ENCODE measurements at places on chromosomes 2 and 18.

DNA sequence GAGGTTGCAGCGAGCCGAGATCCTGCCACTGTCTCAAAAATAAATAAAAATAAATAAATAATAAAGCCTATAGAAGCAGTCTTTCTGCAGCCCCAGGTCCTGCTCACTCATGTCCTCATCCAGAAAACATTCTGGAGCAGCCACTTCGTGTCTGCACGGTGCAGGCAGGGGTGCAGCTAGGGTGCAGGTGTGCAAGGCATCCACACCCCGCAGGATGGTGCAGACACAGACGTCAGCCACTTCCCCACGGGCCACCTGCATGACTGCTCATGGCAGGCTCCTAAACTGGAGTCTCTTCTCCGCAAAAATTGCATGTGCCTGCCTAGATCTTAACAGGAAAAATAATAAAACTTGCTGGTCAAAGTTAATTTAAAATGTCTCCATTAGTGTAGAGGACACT, 80.2 kb upstream of the SNTG2 start:
- no peak for DNase-seq

DNA sequence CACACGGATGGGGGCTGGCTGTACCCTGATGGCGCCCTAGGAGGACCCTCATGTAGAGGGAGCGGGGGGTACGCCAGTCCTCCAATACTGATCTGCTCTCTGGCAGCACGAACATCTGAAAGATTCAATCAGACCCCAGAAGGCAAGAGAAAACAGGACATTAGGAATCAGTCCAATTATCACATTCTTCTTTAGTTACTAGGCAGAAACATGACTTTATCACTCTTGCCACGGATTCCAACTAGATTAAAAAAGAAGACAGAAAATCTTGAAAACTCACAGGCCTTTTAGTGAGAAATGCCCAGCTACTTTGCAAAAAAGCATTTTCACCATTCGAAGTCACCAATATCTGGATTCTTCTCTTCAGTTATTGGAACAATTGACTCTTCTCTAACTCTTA, 68.4 kb downstream of the ID2 start:
- no peak for DNase-seq

DNA sequence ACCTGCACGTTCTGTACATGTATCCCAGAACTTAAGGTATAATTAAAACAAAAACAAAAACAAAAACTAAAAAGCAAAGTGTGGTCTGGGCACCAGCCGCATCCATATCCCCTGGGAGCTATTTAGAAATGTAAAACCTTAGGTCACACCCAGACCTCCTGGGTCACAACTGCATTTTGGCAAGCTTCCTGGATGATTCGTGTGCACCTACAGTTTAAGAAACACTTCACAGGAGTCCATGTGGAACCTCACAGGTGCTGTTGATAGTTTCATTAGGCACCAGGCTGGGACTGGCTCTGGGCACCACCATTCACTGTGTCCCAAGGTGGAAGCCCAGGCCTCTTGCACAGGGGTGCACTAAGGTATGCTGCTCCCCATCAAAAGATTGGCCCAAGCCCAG, 103.6 kb upstream of the BOD1L2 start:
- no peak for DNase-seq

- peak; percentile 9 for DNase-seq
These were observed 249.0 kb downstream of the TRIB2 start for GRCh38 chr2:12965540-12966269.

GRCh38 chr2:75633620-75634019, 13.0 kb upstream of the MRPL19 start:
- no peak for DNase-seq

Data from right lung (tissue), 10 donors.